LoVo (cell line): ENCODE measurements at places on chromosomes 1 and 21.

- no peak for DNase-seq
These were observed 466.7 kb downstream of the SMYD3 start for GRCh38 chr1:246040200-246040890.

- no peak for DNase-seq
These were observed 84.2 kb downstream of the ERG start for GRCh38 chr21:38413958-38414548.

- DNase-seq = no peak
These were observed 23.8 kb upstream of the CPLANE2 start for GRCh38 chr1:16260814-16261213.

GRCh38 chr21:35540950-35541638, 492.0 kb upstream of the RUNX1 start:
- DNase-seq = no peak

DNA sequence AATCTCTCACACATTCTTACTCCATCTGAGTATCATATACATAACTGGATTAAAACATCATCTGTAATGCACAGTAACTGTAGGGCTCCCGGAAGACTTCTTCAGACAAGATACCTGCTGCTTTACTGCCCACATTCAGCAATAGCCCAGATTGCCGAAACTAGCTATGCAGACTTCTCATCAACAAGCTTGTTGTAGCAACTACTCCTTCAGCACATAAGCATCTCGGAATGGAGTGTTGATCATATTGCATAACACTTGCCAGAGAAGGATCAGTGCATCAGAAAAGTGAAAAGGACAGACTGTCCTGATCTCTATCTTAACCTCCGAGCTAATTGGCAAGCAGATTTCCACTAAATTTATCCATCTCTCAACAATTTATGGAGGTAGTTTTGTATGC, 354.6 kb upstream of the C1orf87 start:
- no peak for DNase-seq

DNA sequence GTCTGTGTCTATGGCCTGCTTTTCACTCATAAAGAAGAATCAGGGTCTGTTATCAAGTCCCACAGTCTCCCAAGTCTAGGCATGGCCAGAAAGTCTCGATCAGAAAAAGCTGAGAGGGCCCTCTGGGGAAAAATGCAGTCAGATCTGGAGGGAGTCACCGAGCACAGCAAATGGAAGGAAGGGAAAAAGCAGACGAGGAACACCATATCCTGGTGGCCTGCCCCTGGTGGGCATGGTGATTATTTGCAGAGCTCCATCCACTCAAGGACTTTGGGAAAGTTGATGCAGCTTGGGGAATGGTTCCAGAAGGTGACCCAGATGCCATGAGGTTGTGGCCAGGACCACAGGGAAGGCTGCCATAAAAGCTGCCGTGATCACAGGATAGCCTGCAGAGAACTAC, 189.1 kb downstream of the CLIC6 start:
- no peak for DNase-seq
